Stimulated activated naive CD4-positive, alpha-beta T cell treated with Interleukin-2 at 50 U/mL for 16 hours (primary cell): ENCODE measurements at places on chromosomes 1 and 21.

GRCh38 chr1:154994591-154994990, 1.2 kb downstream of the LENEP start:
- DNase-seq, result no peak

DNA sequence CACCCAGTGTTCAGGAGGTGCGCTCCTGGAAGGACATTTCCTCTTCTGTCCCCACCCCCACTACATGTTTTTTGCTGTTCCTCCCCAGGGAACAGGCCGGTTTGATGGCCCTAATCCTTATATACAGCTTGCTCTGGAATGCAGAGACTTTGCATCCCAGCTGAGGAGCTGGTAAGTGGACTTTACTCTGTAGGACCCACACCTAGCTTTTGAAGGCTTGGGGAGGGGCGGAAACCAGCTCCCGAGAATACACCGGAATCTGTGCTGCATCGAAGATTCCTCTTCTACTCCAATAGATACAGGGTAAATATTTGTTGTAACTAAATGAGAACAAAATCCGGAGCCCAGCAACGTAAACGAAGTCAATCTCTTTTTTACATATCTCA, 1.2 kb upstream of the CGN start:
- DNase-seq, result no peak

DNA sequence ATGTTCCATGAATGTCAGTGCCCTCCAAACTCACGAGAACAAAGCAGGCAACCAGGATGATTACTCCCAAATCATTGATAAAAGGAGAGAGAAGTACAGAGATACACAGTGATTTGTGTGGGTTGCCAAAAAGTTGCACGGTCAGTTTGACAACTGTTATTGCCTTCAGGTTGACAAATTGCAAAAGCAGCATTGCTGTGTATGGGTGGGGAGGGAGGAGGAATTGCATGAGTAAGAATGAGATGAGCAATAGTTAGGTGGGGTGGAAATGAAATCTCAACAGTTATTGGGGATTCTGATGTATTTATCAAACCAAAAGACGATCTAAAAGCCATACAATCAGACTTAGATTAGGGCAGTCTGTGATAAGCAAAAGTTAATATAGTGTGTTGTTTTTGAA, 93.7 kb downstream of the NTMT2 start:
- DNase-seq, result no peak

DNA sequence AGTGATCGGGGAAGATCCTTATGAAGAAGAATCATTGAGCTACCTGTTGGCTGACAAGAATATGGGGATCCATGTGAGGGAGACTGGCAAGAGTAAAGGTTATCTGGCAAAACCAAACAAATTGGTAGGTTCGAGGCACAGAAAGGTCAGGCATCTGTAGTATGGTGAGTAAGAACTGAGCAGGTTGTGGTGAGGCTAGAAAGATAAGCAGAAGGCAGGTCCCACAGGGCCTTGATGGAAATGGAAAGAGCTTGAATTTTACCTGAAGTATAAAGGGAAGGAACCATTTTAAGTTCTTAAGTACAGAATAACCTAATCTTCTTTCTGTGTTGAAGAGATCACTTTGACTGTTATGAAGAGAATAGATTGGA, 11.1 kb downstream of the PTPRC start:
- no peak for DNase-seq

DNA sequence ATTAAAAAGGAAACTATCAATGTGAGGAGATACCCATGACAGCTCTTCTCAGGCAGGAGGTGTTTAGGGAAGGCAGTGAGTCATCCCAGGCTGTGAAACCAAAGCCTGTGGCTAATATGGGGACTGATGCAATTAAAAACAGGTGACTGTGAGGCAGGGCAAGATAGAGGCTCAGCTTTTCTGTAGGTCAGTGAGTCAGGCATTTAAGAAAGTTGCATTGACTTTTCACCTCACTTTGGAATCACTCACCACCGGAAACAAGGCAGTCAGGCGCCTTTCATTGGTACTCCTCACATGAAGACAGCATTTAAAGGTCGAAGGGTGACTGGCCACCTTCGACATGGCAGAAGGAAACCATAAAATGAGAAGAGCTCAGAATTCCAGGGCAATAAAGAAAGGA, 54.5 kb downstream of the PAPPA2 start:
- DNase-seq, result no peak

GRCh38 chr1:4062041-4062440, 162.0 kb upstream of the C1orf174 start:
- no peak for DNase-seq

GRCh38 chr21:43190951-43191350, 22.1 kb downstream of the CRYAA start:
- DNase-seq, result no peak

DNA sequence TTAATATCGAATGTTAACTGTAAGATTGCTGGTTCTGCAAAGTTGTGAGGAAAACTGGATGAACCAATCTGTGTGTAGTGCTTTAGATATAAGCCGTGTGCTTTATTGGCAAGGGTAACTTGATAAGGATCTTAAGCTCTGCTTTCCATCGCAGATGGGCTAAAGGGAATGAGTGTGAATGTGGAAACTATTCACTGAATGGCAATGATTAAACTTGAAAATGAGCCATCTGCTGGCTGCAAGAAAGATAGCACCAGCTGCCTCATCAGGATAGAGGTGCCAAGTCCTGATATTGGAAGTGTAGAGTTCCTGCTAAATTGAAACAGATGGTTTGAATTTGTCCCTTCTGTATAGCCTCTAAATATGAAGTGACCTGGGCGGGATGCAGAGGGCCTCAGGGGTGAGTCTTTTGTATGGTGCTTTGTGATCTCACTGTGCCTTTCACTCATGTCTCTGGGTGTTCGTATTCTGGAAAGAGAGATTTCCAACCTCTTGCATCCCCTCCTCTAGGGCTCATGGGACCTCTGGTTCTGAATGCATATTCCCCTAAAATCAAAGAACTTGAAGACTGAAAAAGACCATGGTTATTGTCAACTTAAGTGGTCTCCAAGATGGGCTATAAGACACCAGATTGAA, 9.2 kb downstream of the FCRL3 start:
- no peak for DNase-seq

DNA sequence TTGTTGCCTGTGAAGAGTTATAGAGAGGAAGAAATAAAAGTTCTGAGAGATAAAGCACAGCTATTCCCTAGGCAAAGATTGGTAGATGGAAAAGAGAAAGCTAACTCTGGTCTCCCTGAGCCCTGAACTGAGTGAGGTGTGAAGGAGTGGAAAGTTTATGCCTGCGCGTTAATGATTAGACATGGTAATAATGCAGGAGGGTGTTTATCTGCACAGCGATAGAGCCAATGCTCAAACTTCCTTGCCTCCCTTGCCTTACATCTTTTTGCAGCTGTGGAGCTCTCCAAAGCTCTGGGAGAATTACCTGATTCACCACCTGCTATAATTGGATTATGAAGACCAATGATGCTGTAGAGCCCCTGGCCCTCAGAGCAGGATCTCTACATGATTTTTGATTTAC, 32.8 kb upstream of the CHRM3 start:
- no peak for DNase-seq

DNA sequence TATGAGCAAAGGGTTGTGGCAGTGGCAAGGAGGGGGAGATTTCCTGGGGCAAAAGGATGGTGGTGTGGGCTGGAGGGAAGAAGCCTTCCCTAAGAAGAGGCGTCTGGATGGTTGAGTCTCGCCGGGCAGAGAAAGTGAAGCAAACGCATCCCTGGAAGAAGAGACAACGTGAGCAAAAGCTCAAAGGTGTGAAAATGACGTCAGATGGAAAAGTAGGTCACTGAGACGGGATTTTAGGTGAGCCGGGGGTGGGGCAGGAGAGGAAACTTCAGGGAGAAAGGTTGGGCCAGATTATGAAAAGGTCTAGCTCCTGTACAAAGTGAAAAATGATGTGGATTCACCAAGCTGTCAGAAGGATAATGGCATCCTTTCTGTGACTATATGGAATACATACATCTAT, 95.3 kb upstream of the KCNE2 start:
- DNase-seq, result no peak

- DNase-seq, result no peak
Measured at GRCh38 chr1:168799927-168800605, 71.1 kb upstream of the DPT start.

- DNase-seq, result no peak
Measured at GRCh38 chr21:31064803-31065202, 26.5 kb upstream of the KRTAP19-8 start.

DNA sequence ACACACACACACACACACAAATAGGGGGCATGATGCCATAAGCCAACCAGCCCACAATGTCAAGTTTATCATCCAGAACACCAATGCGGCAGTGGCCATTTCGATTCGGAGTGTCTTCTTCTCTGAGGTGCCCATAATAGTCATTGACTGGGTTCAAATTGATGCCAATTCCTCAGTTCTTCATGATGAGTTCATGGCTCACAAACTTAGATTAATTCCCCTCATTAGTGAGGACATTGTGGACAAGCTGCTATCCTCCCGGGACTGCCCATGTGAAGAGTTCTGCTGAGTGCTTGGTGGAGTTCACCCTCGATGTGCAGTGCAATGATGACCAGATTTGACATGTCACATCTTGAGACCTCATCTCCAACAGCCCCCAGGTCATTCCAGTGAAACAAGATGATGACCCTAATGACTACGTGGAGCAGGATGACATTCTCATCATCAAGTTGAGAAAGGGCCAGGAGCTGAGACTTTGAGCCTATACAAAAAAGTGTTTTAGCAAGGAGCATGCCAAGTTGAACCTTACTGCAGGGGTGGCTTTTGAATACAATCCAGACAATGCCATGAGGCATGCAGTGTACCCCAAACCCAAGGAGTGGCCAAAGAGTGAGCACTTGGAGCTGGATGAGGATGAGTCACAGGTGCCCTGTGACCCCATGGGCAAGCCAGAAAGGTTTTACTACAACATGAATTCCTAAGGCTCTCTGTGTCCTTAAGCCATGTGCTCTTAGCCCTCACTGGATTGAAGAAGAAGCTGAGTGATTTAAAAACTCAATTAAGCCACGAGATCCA, 211.6 kb upstream of the SAMSN1 start:
- no peak for DNase-seq

- DNase-seq, result no peak
Measured at GRCh38 chr1:93649231-93649630, 32.4 kb downstream of the BCAR3 start.

GRCh38 chr21:23686737-23687523, 1920.4 kb downstream of the MRPL39 start:
- no peak for DNase-seq

GRCh38 chr1:203028067-203028783, 1.9 kb downstream of the PPFIA4 start:
- DNase-seq, result no peak

DNA sequence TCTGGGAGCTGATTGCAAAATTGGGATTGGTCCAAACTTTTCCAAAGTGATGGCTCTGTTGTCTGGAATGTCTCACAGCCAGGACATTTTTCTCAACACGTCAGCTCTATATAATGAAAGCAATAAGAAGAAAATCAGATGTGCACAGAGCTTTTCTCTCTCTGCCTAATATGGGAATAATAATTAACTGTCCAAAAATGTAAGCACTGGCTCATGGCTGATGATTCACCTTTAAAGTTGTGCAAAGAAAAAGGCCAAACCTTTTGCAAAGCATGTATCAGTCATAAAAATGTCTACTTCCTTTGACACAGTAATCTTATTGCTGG, 30.4 kb downstream of the ZNF281 start:
- DNase-seq, result no peak

GRCh38 chr1:107940701-107941100, 24.3 kb downstream of the VAV3 start:
- no peak for DNase-seq
